ENCODE measurements at places on chromosomes 1 and 21.

DNA sequence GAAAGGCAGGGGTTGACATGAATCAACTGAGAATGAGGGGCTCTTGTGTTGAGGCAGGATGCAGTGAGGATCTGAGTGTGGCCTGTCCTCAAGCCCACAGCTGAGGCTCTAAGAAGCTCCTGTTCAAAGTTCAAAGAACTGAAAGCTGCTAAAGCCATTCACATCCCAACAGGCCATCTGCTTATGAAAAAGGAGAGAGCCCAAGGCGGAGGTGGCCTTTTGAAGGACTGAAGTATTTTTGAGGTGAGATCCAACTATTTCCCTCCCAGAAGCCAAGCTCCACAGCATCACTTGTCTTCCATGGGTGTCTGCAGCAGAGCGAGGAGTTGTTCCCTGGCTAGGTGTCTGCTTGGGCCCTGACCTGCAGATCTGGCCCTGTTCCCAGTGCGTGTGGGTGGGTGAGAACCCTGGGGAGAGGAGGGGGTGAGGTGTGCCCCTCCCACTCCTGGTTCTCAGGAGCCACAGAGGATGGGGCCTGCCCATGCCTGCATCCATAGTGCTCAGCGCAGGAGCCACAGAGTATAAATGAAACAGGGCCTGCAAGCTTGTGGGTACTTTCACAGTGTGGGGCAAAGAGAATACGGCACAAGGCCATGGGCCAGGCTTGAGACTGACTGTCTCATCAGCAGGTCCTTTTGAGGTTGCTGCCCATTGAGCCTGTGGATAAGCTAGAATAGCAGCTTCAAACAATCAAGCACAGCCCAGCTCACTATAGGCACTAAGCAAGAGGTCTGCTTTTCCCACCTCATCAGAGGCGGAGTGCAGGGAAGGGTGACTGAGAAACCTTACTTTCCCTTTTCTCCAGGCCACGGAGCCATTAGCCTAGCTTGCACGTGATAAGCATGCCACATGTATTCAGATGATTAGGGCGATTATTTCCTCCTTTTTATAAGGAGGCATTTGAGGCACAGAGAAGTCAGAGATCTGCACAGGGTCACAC is 15.7 kb downstream of the REG4 start:
- no peak for DNase-seq

DNA sequence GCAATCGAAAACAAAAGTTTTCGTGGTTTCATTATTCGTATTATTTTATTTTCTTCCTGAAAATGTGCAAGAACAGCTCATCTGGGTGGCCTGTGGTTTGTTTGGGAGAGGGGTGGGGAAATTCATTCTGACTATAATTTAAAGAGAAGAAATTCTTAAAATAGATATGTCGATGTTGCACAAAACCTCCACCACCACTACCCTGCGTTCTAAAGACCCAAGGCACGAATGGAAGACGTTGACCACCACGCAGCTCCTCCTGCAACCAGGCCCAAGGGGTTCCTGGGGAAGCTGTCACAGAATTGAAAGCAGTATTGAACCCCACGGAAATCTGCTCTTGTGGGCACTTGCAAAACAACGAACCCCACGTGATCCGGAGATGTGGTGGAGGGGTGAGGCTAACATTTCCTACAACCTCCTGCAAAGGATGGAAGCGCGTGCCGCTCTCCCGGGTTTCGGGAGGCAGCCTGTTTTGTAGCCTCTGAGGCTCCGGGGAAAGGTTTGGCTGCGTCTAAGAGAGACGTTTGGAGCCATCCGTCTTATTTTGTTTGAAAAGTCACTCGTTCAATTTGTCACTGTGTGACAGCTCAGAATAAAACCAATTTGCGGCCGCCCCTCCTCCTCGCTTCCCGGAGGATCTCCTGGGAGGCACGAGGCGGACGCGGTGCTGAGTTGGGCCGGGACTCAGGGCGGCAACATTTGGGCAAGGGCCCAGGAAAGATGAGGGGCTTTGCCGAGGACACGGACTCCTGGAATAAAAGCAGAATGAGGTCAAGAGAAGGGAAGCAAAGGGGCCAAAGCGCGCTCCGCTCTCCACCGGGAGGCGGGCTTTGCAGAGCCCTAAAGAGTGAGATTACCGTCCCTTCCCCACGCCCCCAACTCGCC is 810 bp upstream of the HLX start:
- DNase-seq = no peak

DNA sequence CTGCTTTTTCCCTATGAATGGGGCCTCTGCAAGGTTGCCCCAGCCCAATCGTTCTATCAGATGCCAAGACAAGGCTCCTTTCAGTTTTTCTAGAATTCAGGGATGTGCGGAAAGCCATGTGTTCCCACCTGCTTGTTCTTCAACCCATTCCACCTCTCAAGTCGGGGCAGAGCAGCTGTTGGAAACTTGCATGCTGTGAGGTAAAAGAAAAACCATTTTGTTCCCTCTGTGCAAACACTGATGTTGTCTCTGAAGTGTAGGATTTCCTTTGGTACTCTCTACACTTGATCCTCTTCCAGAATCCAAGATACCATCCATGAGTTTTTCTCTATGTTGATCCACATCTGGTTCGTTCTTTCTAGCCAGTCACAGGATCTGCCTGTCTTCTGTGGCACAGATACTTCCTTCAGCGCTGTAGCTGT is 7.3 kb downstream of the IER5 start:
- DNase-seq = no peak

- no peak for DNase-seq
Measured at GRCh38 chr1:114251573-114251939, 97.9 kb upstream of the SYT6 start.

DNA sequence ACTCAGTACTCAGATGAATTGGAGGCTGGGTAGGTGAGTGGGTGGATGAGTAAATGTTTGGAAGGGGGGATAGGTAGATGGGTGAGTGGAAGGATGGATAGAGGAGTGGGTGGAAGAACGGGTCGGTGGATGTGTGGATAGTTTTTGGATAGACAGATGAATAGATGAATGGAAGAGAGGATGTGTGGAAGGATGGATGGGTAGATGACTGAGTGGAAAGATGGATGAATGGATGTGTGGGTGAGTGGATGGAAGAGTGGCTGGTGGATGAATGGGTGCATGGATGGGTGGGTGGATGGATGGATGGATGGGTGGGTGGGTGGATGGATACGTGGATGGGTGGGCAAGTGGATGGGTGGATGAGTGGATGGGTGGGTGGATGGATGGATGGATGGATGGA is 3.7 kb downstream of the SLC45A1 start:
- DNase-seq = no peak

DNA sequence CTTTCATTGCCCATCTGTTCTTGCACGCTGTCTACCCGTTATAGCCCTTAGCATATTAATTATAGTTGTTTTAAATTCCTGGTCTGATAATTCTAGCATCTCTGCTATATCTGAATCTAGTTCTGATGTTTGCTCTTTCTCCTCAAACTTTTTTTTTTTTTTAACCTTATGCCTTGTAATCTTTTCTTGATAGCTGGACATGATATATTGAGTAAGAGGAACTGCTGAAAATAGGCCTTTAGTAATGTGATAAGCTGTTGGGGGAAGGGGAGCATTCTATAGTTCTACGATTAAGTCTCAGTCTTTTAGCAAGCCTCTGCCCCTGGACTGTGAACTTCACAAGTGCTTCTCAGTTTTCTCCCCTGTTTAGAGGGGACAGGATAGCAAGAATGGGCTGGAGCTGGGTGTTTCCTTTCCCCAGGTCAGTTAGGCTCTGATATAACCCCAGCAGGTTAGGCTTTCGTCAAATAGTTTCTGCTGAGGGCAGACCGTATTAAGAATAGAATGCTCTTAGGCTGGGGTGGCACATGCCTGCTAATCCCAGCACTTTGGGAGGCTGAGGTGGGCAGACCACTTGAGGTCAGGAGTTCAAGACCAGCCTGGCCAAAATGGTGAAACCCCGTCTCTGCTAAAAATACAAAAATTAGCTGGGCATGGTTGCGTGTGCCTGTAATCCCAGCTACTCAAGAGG is 62.2 kb downstream of the ZFYVE9 start:
- no peak for DNase-seq

GRCh38 chr1:41853907-41854306 is 64.8 kb downstream of the HIVEP3 start:
- DNase-seq = no peak

Measured in fibroblast of pulmonary artery (primary cell).